ENCODE measurements at places on chromosomes 6 and 20.

GRCh38 chr6:79250107-79250514 lies 15.6 kb upstream of the HMGN3 start:
- no peak for DNase-seq

- DNase-seq, result no peak
Observed at GRCh38 chr6:62103186-62103859, 182.7 kb downstream of the KHDRBS2 start.

- DNase-seq, result no peak
Observed at GRCh38 chr20:20248620-20249200, 119.2 kb upstream of the INSM1 start.

- DNase-seq, result no peak
Observed at GRCh38 chr20:44361021-44361420, 5.5 kb downstream of the HNF4A start.

DNA sequence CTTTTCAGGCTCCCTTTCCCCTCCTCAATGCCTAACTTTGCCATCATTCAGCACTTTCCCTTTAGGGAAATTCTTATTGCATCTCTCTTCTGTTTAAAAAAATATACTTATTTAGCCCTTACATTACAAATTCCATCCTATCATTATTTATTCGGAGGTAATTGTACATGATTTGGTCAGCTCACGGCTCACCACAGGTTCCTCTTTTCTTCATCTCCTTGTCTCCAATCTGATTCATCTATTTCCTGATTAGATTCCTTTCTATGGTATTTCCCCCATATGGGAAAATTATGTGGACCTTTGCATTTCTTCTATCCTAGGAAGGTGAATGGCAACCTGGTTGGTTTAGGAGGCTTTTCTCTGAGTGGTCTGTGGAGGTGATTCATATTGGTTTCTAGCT lies 12.9 kb upstream of the EMILIN3 start:
- DNase-seq, result no peak

GRCh38 chr6:164628302-164628931 lies 681.0 kb downstream of the C6orf118 start:
- DNase-seq, result no peak

GRCh38 chr20:50144362-50144761 lies 9.2 kb downstream of the PEDS1 start:
- no peak for DNase-seq

DNA sequence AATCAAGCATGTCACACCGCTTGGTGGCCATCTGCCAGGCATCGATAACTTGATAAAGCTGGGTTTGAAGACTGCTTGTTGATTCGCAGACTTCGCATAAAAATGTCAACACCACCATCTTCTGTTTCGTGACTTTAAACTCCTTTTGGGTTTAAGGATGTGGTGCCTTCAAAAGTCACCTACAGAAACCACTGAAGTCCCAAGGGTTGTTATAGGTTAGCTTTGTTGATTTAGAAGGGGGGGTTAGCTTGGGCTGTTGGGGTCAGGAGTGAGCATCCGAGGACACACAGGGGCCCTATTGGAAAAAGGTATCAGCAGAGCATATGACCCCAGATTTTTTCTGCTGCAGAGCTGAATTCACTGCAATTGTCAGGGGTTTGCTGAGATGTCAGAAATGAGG lies 76.7 kb upstream of the SSTR4 start:
- DNase-seq, result no peak

DNA sequence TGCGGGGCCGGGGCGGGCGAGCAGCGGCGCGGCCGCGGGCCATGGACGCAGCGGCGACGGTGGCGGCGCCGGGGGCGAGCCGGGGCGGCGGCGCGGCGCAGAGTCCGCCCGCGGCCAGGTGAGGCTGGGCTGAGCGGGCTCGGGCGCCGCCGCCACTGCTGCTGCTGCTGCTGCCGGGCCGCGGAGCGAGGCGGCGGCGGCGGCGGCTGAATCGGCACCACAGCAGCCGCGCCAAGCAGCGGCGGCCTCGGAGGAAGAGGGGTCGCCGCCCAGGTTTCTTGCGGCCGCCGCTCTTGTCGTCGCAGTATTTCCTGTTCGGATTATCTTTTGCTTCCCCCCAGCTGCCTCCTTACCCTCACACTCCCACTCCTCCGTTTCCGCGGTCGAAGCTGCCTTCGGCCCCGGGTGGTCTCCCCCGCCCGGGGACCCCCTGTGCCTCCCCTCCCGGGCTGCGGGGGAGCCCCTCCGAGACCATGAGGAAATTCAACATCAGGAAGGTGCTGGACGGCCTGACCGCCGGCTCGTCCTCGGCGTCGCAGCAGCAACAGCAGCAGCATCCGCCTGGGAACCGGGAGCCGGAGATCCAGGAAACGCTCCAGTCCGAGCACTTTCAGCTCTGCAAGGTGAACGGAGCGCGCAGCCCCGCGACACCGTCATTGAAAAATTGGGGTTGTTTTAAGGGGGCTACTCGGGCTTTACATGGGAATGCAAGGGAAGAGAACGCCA lies at the start of gene STXBP5:
Gene STXBP5 (plus strand): TSS at position 358 of the 726 bp plus-strand sequence. CDS start 116 bp downstream, at position 474.
- no peak for DNase-seq

GRCh38 chr20:20597966-20598365 lies 114.5 kb downstream of the RALGAPA2 start:
- DNase-seq, result no peak

DNA sequence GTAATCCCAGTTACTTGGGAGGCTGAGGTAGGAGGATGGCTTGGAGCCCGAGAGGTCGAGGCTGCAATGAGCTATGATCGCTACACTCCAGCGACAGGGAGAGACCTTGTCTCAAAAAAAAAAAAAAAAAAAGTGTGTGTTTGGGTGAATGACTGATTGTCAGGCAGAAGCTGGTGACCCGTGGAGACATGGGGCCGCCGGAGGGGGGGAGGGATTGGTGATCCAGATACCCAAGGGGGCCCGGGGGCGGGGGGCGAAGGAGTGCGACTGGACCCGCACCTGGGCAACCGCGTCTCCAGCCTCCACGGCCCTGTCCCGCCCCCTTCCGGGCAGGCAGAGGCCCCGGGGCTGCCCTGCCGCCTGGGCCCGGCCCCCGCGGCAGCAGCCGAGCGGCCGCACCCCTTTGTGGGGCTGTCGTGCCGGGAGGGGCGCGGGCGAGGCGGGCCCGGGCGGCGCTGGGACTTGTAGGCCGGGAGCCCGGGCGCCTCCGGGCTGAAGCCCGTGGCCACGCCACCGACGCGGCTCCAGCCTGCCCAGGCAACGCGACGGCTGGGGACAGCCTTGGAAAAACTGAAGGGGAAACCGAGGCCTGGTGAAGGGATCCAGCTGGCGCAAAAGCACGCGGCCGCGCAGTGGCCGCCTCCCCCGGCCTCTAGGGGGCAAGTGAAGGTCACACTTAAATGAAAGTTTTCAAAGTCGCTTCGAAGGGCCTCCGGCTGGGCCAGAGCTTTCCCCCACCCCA lies 2.1 kb upstream of the RBM38 start:
- DNase-seq, result no peak
